Ovary (tissue), 10 donors: ENCODE measurements at places on chromosomes 4 and X.
A peak's percentile ranks its signal among the peaks of the same experiment; 100 is the strongest.

DNA sequence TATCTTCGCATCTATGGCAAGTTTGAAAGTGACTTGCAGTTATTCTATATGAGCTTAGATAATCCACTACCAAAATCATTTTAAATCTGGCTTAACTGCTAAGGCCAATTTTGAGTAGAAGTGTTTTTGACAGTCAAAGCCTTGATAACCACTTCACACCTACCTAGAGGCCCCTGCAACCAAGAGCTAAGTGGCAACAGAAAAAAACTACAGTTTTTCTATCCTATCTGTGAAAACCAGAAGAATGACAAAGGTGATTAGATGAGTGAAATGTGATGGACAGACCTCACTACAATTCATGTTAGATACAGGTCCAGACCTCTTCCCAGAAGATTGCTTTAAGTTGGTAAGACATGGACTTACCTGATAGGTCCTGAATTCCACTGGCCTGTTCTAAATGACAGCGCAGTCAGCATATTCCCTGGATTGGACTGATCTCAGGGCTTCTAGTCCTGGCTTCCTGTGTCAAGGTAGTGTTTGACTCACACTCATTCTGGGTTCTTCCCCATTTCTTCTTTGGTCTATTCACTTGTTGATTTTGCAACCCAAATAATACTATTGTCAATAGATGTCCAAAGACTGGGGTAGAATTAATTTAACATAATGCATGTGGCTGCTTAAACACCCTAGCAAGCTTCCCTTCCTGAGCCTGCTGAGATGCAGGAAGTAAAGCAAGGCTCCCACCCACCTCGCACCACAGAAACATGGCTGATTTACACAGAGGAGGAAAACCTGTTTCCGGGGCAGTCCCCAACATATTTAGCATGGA, 65.1 kb downstream of the PPP3CA start:
- no peak for DNase-seq
- no peak overlapping the region for H3K27ac ChIP-seq
- H3K4me1 ChIP-seq: peaks cover 9% of the 10 kb centered on the region
- H3K27me3 ChIP-seq: no peaks in the 10 kb centered on the region
- H3K4me3 ChIP-seq: no peak overlapping the region
- H3K36me3 ChIP-seq: no peaks in the 10 kb centered on the region

DNA sequence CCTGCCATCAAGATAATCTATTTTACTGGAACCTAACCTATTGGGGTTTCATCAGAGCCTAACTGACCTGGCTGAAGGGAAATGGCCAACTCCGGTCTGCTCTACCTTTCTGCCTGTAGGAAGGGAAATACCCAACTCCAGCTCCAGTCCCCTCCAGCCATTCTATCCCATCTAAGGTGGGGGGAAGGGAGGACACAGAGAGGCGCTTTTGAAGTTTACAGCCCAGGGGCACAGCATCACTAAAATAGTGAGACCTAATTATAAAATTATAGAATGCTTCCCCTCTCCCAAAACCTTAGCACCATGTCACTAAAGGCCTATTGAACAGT, 27.8 kb upstream of the ACSL4 start:
- H3K27me3 ChIP-seq: no peaks in the 10 kb centered on the region
- no peaks in the 10 kb centered on the region for H3K4me1 ChIP-seq
- H3K4me3 ChIP-seq: no peak overlapping the region
- no peaks in the 10 kb centered on the region for H3K36me3 ChIP-seq
- H3K27ac ChIP-seq: no peak overlapping the region

GRCh38 chrX:117840645-117841044, 276.0 kb downstream of the KLHL13 start:
- DNase-seq: no peak
- H3K36me3 ChIP-seq: no peaks in the 10 kb centered on the region
- no peaks in the 10 kb centered on the region for H3K4me1 ChIP-seq
- H3K4me3 ChIP-seq: no peak overlapping the region

DNA sequence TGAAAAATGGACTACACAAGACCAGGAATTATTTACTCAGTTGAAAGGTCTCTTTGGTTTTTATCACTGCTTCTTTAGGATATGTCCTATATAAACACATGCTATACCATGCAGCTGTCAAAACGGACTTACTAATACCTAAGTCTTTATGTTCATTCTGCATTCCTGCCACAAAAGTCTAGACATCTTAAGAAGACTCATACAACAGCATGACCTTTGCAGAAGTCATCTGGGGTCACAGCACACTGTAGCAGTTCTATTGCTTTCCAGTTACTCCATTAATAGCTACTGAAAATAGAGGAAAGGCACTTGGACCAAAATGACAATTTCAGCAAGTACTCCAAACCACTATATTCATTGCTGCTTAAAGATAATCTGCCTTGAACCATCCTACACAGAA, 53.2 kb downstream of the DDX60 start:
- H3K4me3 ChIP-seq: no peak overlapping the region
- H3K27ac ChIP-seq: no peak overlapping the region
- H3K4me1 ChIP-seq: peaks cover 3% of the 10 kb centered on the region

DNA sequence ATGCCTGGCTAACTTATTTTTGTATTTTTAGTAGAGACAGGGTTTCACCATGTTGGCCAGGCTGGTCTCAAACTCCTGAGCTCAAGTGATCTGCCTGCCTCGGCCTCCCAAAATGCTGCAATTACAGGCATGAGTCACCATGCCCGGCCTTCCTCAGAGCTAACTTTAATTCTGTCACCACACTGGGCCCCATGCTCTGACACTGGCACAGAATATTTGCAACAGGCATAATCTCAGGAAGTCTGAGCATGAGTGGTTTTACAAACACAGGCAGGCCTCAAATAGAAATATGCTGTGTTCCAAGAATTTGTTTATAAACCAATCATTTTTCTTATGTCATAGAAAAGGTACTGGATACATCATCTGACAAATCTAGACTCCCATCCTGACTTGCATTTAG, 32.7 kb upstream of the FAM9C start:
- no peak overlapping the region for H3K4me3 ChIP-seq
- H3K36me3 ChIP-seq: no peaks in the 10 kb centered on the region
- no peaks in the 10 kb centered on the region for H3K27me3 ChIP-seq

DNA sequence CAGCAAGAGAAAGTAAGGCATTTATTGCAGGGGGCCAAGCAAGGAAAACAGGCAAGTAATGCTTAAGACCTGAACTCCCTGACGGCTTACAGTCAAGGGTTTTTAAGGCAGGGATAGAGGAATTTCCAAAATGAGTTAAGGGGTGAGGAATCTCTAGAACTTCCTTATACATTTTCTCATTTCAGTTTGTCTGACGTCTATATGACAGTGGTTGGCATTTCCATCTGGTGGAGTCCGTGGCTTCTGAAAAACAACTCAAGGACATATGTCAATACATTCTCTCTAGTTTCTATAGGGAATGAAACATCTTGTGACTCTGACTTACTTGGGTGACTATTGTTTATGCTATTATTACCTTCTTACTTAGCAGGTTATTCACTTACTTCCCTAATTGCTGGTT, 19.3 kb upstream of the GUCY2F start:
- H3K4me1 ChIP-seq: no peaks in the 10 kb centered on the region
- no peak for DNase-seq
- no peak overlapping the region for H3K4me3 ChIP-seq
- H3K27me3 ChIP-seq: no peaks in the 10 kb centered on the region
- H3K27ac ChIP-seq: no peak overlapping the region

DNA sequence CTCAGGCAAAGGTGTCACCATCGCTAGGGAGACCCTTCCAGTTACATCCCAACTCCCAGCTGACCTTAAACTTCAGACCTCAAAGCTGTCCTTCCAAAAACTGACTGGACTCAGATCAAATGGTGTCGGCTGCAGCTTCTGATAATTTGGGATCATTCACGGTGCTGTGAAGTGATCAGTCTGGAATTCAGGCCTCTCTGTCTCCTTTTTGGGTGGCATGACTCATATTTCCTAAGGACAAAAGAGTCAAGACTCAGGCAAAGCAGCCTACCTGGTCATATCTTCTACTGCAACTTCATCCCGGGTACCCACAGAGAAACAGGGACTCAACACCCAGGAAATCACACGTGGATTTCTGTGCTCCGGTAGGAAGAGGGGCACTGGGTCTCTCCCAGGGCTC, 87.6 kb downstream of the SORCS2 start:
- H3K27me3 ChIP-seq: no peaks in the 10 kb centered on the region
- no peak overlapping the region for H3K27ac ChIP-seq
- no peaks in the 10 kb centered on the region for H3K36me3 ChIP-seq
- DNase-seq: no peak

DNA sequence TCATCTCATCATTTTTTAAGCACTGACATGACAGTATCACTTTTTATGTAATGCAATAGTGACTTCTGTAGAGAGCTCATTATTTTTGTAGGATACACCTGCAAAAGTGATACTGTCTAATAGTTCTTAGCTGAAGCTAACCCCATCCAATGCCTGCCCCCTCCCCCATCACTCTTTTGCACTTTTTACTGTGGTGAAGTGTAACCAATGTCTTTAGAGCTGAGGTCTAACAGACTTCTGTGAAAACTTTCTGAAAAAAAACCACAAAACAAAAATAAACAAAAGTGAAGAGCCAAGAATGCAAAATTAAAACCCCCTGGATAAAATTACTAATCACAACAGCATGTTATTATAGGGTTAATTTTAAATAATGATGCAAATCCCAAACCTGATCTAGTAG, 301.1 kb downstream of the ANK2 start:
- no peak for DNase-seq
- no peaks in the 10 kb centered on the region for H3K27me3 ChIP-seq
- H3K27ac ChIP-seq: no peak overlapping the region
- no peaks in the 10 kb centered on the region for H3K36me3 ChIP-seq

GRCh38 chr4:173076903-173077634, 91.5 kb upstream of the GALNT7 start:
- DNase-seq: no peak
- H3K36me3 ChIP-seq: no peaks in the 10 kb centered on the region
- H3K27ac ChIP-seq: no peak overlapping the region

- H3K27me3 ChIP-seq: no peaks in the 10 kb centered on the region
- peak within 1 kb of the TSS; percentile 32 for H3K4me3 ChIP-seq
- no peaks in the 10 kb centered on the region for H3K36me3 ChIP-seq
- H3K4me1 ChIP-seq: no peaks in the 10 kb centered on the region
- peak; percentile 67 for DNase-seq
Observed at GRCh38 chrX:281166-281999, at the start of gene PLCXD1. PLCXD1 (plus strand) TSS chrX:281381; CDS start chrX:284188, 2,807 bp downstream.

DNA sequence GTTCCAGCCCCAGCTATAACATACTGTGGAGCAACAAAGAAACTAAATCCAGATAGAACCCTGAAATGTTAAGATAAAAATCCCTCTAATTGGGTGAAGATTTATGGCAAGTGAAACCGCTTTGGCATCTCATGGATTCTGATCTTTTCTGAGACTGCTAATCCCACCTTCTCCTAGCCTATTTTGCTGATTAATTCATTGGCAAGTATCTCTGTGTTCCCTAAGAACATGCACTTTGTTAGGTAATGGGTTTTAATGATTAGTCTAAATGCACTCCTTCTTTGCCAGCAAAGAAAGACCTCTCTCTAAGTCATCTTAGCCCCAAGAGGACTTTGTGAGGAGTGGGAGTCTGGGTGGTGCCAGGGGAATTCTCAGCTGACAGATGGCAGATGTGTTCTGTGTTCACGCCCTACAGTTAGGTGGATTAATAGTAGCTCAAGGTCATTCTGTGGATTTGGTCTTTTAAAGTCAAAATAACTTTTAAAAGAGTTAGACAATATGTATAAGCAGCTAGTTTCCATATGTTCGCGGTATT, 171.3 kb downstream of the UNC5C start:
- H3K4me3 ChIP-seq: no peak overlapping the region
- H3K36me3 ChIP-seq: no peaks in the 10 kb centered on the region
- H3K4me1 ChIP-seq: no peaks in the 10 kb centered on the region
- no peak for DNase-seq
- no peaks in the 10 kb centered on the region for H3K27me3 ChIP-seq
